ENCODE measurements at places on chromosomes 7 and 10. TPM values are rescaled to one million over a fixed set of nuclear protein-coding genes. Genes with fewer than 3 reads are reported as not detected.
A peak's percentile ranks its signal among the peaks of the same experiment; 100 is the strongest.

DNA sequence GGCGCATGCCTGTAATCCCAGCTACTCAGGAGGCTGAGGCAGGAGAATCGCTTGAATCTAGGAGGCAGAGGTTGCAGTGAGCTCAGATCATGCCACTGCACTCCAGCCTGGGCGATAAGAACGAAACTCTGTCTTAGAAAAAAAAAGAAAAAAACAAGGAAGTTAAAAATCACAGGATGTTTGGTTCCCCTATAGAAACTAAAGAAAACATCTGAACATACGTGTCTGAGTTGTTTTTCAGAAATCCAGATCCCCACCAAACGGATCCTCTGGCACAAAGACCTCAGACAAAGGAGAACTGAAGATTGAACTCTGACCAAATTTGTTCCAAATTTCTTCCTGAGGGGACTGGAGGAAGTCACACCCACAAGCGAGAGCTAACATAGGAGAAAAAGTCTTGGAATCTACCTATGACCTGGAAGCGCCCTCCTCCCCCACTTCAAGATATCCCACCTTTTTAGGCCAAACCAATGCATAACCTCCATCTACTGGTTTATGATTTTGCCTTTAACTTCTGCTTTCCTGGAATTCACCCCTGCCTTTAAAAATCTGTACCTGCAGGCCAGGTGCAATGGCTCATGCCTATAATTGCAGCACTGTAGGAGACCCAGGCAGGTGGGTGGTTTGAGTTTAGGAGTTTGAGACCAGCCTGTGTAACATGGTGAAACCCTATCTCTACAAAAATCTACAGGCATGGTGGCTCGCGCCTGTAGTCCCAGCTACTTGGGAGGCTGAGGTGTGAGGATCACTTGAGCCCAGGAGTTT lies 19.7 kb upstream of the SIRT1 start:
- no peak for DNase-seq

DNA sequence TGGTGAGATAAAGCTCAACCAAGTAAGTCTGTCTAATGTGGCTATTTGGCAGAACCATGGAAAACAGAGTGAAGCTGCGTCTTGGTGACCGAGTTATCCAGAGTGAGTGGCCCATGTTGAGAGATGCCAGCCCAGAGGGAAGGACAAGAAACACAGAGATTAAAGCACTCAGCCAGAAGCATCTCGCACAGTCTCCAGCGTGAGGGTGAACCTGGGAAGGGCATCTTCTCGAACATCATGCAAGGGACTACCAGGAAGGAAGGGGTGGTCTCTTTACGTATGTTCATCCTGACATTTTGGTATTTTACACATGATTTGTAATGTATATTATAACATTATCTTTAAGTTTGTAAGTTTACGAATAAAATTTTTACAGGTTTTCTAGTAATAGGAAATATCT lies 146.4 kb downstream of the TCERG1L start:
- DNase-seq, result no peak

DNA sequence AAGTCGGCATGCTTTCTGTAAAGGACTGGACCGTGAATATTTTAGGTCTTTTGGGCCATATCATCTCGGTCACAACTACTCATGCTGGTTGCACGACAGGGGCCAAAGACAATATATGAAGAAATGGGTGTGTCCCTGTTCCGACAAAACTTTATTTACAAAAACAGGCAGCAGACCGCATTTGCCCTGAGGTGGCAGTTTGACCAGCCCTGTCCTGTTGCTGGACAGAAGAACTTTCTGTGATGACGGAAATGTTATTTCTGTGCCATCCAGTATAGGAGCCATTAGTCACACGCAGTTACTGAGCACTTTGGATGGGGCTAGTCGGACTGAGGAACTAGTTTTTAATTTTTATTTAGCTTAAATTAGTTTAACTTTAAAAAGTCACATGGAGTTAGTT lies 112.8 kb upstream of the CARD11 start:
- DNase-seq, result no peak

DNA sequence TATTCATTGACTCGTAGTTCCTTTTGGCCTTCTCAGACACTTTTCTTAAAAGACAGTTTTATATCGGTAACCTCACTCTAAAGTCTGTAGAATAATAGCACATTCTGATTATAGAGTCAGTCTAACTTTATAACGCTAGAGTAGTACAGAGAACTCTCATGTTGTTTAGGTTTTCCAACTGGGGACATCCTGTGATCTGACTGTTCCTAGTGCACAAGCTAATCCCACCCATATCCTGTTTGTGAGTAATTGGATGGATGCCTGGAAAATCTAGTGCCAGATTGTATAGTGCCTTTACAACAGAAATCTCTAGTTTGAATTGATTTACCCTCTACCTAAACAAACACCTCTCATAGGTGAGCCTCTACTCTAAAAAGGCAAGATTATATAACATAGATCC lies 107.4 kb downstream of the ZEB1 start:
- no peak for DNase-seq

DNA sequence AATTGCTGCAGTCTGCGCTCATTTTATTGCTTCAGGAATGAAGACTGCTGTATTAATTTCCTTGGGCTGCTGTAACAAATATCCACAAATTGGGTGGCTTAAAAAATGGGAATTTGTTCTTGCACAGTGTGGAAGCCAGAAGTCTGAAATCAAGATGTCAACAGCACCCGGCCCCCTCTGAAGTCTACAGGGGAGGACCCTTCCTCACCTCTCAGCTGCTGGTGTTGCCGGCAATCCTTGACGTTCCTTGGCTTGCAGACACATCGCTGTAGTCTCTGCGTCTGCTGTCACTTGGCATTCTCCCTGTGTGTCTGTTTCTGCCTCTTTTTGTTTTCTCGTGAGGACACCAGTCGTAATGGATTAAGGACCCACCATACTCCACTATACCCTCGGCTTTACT lies 166.2 kb downstream of the PTPN20 start:
- DNase-seq, result no peak

DNA sequence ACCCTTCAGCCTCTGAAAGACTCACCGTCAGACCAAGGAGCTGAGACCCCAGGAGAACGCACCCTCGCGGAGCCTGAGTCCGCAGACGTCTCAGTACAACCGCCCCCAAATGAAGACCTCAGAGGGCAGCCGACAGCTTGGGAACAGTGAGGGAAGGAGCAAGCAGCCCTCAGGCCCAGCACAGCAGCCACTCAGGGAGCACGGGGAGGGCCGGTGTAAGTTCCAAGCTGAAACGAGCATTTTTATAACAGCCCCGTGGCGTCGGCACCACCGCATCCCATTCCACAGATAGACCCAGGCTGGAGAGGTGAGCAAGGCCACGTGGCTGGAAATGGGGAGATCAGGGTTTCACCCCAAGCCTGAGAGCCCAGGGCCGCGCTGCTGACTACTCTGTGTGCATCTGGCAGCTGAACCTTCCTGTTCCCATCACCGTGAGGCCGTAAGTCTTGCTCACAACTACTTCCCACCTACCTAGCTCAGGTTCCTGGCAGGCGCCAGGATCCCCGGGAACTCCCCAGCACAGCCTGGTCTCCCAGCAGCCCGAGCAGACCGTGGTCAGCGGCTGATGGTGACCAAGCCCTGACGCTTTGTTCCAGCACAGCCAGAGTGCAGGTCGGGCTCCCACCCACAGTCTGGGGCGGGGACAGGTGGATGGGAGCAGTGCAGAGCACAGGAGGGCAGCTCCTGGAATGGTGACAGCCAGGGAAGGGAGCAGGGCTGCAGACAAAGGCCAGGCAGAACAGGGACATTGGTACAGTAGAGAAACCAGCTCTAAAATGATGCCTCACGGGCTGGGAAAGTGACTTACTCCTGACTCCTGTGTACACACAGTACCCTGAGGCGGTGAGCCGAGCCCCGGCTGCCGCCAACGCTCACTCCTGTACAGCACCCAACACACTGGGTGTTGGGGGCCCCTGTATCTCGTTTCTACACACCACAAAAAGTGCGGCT lies 6.1 kb upstream of the NOM1 start:
- DNase-seq, result peak; percentile 53

GRCh38 chr10:70197235-70197945 lies 27.1 kb upstream of the SAR1A start:
- no peak for DNase-seq

PALD1 gene
- 11.3 TPM for total RNA-seq

GRCh38 chr10:78570633-78571235 lies 498.0 kb upstream of the ZMIZ1 start:
- peak; percentile 16 for DNase-seq

DNA sequence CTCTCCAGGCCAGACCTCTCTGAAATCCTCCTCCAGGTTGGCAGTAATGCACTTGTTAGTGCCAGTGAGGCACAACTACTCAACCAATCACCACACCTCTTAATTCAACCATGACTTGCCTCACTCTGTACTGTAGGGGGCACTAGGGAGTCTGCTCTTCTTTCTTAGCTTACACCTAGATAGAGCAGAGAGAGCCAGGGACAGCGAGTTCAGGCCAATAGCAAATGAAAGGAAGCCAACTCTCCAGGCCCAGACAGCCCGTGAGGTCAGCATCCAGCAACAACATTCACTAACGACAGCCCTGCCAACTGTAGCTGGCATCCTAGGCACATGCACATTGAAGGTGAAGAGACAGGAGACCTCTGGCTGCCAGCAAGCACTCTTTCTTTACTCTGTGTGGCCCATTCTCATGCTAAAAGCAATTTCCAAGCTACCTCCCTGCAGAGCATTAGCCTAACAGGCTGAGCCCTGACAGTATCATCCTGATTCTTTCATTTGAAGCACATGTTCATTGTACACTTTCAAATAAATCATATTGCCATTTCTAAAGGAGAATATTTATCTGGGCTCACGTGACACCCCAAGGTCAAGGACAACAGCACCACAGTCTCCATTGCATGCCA lies 136.3 kb downstream of the DPY19L1 start:
- DNase-seq, result peak; percentile 60

- DNase-seq, result no peak
Observed at GRCh38 chr10:117860823-117861222, 185.9 kb downstream of the RAB11FIP2 start.

GRCh38 chr7:155371331-155371883 lies 73.7 kb downstream of the INSIG1 start:
- no peak for DNase-seq

GRCh38 chr10:5449823-5450222 lies 37.5 kb downstream of the NET1 start:
- DNase-seq, result no peak

- no peak for DNase-seq
Observed at GRCh38 chr10:28794986-28795385, 117.7 kb downstream of the BAMBI start.

- no peak for DNase-seq
Observed at GRCh38 chr7:29539471-29539870, 24.2 kb upstream of the PRR15 start.

DNA sequence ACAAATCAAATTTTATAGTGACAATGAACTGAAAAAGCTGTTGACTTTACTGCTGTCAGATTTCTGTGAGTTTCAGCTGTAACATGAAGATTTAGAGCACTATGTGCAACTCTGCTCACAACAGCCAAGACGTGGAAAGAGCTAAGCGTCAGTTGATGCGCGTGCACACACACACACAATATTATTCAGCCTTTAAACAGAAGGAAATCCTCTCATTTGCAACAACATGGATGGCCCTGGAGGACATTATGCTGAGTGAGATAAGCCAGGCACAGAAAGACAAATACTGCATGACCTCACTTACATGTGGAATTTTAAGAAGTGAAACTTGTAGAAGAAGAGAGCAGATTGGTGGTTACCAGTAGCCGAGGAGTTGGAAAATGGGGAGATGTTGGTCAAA lies 82.8 kb upstream of the FRMD4A start:
- DNase-seq, result no peak

- no peak for DNase-seq
Observed at GRCh38 chr10:125343118-125343925, 183.0 kb upstream of the CTBP2 start.

DNA sequence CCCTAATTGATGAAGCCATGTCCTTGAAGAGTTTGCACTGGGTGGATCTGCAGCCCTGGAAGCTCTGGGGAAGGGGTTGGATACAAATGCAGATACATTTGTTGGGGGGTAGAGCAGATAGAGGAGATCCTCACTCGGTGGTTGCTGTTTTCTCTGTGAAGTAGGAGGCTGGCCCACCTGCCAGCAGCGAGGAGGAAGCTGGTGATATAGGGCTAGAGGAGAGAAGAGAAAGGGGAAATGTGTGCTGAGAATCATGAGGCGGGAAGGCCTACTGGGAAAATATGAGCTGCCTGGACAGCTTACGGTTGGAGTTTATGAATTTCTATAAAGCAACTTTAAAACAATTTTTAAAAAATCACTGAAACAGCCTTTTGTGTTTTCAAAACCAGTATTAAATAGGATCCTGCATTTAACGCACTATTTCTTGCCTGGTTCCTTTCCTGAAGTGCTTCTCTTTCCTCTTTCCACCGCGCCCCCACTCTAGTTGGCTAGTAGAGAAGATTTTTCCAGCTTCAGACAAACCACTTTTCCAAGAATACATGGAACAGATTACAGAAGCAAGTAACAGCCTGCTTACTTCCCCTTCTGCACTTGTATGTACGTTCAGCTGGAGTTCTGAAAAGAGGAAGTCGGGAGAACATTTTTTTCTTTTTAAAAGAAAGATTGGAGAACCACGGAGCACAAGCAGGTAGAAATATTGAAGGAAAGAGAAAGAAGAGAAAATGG lies 100.6 kb upstream of the GLCCI1 start:
- DNase-seq, result no peak

MPLKIP gene
- 10.8 TPM for total RNA-seq

DNA sequence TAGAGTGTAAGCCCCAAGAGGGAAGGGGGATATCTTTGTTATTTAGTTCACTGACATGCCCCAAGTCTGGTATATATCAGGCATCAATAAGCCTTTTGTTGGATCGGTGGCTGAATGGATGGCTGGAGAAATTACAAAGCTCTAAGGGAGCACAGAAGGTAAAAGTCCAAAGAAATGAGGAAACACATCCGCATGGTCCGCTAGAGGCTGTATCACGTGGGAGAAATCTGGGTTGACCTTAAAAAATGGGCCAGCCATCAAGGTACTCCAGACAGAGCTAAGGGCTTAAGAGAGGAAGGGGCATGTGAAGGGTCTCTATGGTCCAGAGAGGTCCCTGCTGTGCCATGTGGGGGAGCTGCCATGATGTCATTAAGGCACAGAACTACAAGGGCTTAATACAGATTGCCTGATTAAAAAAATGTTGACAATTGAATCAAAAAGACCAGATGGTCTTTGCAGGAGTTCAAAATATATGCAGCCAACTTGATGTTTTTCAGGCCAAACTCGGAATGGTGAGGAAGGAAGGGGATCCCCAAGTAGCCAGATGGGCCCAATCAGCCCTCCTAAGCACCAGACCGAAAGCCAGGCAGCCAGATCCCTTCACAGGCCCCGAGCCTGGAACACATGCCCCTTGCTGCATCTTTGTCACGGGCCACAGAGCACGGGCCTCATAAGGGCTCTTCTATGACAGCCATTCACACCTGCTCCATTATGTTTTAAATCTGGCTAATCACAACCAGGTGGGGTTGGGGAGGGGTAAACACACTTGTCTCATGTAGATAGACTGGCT lies 31.9 kb downstream of the SCRN1 start:
- peak; percentile 92 for DNase-seq

- no peak for DNase-seq
Observed at GRCh38 chr7:35599061-35599460, 95.9 kb downstream of the HERPUD2 start.

INA gene
- 160 TPM for total RNA-seq

- DNase-seq, result no peak
Observed at GRCh38 chr7:7848246-7848645, 120.3 kb upstream of the GLCCI1 start.

GRCh38 chr7:38068461-38068860 lies 109.6 kb upstream of the STARD3NL start:
- DNase-seq, result no peak

FFAR4 gene
- 0.18 TPM for total RNA-seq

- DNase-seq, result no peak
Observed at GRCh38 chr10:95480901-95481491, 80.2 kb downstream of the SORBS1 start.

GRCh38 chr7:149497467-149498261 lies at the start of gene ZNF746:
ZNF746 (minus strand) TSS chr7:149497809; CDS start chr7:149497536, 273 bp downstream.
- peak; percentile 87 for DNase-seq

Data from cerebellum (tissue), 4 donors.